ENCODE measurements at places on chromosomes 2 and 18.

DNA sequence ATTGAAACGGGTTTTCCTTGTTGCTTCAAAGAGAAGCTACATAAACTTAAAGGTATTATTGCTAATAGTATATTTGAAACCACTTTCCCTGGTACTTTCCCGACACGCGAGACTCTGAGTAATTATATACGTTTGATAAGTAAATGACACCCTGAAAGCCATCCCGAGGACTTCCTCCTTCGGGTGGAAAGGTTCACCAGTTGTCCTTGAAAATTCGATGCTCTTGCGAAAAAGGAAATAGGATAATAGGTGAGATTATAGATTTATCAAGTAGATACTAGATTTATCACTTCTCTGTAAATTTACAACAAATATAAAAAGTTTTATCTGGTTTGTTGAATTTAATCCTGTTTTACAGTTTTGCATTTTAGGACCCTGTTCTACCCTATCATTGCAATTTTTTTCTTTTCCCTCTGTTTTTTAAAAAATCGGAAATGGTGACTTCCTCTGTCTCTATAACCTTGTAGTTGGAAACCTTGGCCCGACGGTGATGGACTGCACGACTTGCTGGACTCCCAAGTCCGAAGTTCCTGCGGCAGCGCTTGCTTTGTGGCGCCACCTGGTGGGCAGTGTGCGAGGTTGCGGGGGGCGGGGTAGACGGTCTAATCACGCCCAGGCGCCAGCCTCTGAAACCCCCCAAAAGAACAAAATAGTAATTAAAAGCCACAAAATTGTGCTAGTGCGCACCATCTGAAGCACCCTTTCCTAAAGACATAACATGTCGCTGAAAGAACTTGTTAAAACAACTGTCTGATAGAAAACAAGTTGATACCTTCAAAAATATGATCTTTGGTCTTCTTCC, 972 bp upstream of the DLX2 start:
- peak; percentile 81 for DNase-seq

GRCh38 chr2:157842106-157842879, 33.8 kb downstream of the ACVR1 start:
- no peak for DNase-seq

- DNase-seq = no peak
Observed at GRCh38 chr2:148531235-148531634, 113.3 kb upstream of the EPC2 start.

- no peak for DNase-seq
Observed at GRCh38 chr2:212387146-212387545, 151.5 kb downstream of the ERBB4 start.

GRCh38 chr2:231029563-231029962, 7.8 kb upstream of the C2orf72 start:
- DNase-seq = no peak

GRCh38 chr2:120399889-120400240, 53.9 kb downstream of the INHBB start:
- DNase-seq = no peak

GRCh38 chr2:42882756-42883155, 90.4 kb upstream of the HAAO start:
- no peak for DNase-seq

- no peak for DNase-seq
Observed at GRCh38 chr2:145078923-145079322, 559.0 kb upstream of the ZEB2 start.

- peak; percentile 81 for DNase-seq
Observed at GRCh38 chr2:222912117-222912516, 51.3 kb downstream of the ACSL3 start.

GRCh38 chr2:11720752-11721151, 25.7 kb upstream of the LPIN1 start:
- no peak for DNase-seq

- no peak for DNase-seq
Observed at GRCh38 chr2:28778392-28778791, 26.8 kb downstream of the PPP1CB start.

DNA sequence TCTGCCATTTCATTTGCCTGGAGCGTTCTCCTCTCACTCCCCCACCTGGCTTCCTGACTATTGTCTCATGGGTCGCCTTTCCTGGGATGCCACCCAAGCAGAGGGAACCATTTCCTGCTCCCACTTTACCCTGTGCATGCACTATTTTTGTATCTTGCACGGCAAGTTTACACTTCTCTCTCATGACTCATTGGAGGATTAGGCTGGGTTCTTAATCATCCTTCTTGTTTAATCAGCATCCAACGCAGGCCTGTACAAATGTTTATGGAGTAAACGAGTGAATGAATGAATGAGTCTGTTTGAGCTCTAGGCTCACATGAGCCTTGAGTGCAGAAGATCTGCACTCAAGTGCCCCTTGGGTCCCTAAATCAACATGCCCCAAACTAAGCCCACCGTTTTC, 3.8 kb upstream of the ARHGAP25 start:
- no peak for DNase-seq

DNA sequence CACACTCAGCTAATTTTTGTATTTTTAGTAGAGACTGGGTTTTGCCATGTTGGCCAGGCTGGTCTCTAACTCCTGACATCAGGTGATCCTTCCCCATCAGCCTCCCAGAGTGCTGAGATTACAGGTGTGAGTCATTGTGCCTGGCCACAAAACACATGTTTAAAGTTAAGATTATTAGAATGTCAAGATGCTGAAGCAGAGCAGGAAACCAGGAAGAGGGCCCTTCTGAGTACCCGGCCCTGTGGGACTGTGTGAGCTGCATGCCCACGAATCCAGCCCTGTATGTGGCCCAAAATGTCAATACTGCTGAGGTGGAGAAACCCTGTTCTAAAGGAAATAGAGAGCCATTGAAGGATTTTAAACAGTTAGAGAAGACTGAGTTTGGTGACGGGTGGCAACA, 31.0 kb upstream of the REV1 start:
- DNase-seq = no peak

DNA sequence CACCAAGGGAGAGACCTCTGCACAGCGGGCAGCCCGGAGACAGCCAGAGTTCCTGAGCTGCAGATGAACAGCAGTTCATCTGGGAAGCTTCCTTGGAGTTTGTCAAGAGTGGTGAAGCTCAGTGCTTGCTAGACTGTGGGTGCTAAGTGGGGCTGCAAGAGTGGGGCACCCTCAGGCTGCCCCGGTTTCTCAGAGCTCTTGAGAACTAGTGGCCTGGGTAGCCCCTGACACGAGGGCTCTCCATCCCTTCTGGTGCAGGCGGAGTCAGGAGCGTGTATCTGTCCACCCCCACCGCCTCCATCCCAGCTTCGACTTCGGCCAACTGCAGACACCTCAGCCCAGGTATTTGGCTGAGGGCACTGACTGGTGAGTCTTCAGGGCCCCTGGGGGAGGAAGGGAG, 222.0 kb downstream of the LOXHD1 start:
- no peak for DNase-seq

DNA sequence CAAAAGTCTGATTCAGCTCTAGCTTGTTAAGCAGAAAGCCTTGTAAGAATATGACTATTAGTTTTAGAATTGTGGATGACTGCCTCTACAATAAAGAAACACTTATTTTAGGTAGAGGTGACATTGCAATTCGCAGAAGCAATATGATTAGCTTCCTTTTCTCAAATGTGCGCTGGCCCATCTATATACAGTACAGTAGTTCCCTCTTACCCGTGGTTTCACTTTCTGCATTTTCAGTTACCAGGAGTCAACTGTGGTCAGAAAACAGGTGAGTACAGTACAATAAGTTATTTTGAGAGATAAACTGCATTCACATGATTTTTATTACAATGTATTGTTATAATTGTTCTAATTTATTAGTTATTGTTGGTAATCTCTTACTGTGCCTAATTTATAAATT, 405.1 kb downstream of the GPD2 start:
- DNase-seq = no peak

DNA sequence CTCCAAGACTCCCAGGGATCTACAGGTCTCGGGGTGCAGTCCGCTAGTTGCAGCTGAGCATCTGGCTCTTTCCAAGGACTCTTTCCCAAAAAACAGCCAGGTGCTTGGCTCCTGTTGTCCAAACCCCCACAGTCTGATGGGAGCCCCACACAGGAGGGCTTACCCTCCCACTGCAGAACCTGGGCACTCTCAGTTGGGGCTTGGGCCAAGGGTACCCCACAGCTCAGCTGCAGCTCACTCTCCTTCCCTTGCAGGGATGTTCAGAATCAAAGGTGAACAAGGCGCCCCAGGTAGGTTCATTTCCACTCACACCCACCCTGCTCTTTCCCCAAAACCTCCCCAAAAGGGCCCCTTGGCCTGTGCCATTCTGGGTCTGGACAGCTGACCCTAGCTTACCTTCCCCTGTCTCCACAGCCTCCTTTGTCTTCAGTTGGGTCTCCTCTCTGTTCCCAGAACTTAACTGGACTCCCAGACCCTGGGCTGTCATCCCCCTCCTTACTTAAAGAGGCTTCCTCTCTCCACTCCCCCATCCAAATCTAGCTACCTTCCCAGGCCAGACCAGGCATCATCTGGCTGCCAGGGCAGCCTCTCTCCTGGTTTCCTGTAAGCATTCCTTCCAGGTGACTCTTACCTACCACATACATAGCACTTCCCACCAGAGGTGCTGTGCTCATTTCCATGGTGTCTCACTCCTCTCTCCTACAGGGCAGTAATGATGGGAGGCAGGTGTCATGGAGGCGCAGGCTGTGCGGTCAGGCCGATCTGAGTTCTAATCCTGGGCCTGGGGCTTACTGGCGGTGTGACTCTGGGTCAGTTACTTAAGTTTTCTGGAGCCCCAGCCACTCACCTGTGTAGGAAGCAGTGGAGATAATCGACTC, 29.5 kb downstream of the MARCO start:
- peak; percentile 6 for DNase-seq

DNA sequence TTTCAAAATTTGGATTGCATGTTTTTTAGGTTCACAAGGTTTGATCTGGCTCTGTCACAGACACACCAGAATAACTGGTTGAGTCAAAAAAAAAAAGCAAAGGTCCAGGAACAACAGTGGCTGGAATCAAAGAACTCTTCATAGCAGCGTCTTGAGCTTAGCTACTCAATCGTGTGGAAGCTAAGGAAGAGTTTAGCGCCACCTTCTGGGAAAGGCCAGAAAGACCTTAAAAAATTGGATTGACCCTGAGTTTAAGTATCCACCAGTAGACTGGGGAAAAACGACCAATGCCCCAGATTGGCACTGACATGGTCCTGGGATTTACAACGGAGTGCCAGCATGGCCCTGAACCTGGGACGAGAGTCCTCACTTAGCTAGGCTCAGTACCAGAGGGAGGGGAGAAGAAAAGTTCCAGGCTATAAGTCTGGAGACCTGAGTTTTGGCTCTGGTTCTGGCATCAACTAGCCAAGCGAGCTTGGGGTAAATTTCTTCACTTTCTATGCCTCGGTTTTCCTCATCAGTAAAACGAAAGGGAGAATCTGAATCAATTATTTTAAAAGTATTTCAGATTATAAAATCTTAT, 71.1 kb upstream of the TFCP2L1 start:
- peak; percentile 57 for DNase-seq

DNA sequence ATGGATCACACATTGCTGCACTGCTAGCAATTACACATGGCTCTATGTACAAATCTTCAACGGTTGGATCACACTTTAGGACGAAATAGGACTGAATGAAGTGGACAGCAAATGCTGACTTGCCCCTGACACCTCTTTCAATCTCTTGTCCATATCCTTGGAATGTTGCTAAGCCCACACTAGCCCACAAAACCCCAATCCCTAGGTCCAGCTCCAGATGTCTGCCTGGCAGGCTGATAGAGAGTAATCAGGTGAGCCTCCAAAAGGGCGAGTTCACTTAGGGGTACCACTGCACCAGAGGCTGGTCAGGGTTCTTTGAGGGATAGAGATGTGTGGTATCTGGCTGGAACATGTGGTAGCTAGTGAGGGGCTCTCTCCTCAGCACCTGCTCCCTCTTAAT, 18.5 kb upstream of the FHOD3 start:
- no peak for DNase-seq

DNA sequence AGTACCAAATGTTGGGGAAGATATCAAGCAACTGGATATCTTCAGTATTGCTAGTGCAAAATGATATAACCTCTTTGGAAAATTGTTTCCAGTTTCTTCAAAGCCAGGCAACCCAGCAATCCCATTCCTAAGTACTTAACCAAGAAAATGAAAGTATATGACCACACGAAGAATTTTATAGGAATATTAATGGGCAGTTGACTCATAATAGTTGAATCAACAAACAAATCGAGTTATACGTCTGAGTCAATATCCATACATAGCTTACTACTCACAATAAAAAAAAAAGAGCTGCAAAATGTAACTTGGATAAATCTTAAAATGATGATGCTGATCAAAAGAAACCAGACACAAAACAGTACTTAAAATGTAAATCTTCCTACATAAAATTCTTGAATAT, 810.4 kb downstream of the METTL4 start:
- DNase-seq = no peak

- DNase-seq = no peak
Observed at GRCh38 chr18:67794521-67794920, 278.0 kb upstream of the DSEL start.

DNA sequence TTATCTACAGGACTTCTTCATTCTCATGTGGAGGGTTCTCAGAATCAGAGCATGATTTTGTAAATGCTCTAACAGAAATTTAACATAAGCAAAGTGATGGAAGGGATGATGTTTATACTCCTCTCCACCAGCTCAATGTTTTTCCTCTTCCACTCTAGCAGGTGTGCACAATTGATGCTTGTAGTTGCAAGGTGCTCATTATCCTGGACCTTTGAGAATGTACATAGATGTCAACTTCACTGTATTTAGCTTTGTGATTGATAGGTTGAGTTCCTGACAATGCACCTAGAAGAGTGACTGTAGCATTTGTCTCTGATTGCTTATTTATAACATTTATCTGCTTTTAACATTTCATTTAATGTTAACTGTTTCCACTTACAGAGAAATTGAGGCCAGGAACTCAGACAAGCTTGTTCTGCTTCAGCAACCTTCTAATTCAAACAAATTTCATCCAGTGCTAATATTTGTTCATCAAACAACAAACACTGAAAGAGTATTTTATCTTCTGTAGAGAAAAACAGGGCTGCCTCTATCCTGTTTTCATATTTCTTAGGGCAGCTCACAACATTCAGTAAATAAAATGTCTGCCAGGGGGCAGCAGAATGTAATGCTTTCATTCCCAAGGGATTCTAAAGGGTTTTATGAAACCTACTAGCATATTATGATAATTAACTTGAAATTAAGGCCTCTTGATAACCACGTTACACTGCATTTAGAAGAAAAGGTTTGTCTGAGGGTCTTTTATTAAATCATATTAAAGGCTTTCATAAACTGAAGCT, 127.9 kb upstream of the NOL4 start:
- DNase-seq = no peak

- no peak for DNase-seq
Observed at GRCh38 chr18:23926571-23926970, 88.0 kb upstream of the TTC39C start.

DNA sequence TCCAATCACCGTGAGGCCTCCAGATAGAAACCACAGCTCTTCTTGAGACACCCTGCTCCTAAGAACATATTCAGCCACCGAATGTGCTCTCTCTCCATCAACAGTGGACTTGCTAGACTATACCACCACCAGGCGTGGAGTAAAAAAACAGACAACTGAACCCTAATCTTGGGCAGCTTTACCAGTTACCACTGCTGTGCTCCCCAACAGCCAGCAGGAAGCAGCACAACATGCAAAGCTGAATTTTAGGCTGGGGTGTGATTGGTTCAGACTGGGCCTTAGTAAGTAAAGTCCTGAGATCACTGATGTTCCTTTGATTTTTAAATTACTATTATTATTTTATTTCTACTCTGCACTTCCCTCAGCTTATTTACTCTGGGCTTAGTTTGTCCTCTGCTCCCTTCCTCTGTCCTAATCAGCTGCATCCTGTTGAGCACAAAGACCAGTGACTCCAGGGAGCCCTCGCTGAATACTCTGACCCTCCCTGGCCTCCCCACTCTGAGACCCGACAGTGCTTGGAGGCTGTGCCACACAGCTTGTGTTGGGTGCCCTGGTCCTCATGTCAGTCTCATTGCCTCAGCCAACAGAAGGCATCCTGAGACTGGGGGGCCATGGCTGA, 21.9 kb downstream of the MRPL35 start:
- DNase-seq = peak; percentile 69

Data from GM10248 (cell line).